Nasal cavity respiratory epithelium epithelial cell of viscerocranial mucosa (primary cell): ENCODE measurements at places on chromosomes 12 and 14. TPM values are rescaled to one million over a fixed set of nuclear protein-coding genes. Genes with fewer than 3 reads are reported as not detected.

The NTF3 gene
- not detected in 2 replicates for total RNA-seq

The LTB4R gene
- 5.5 and 20.0 TPM in 2 replicates for total RNA-seq

The NTS gene
- not detected in 2 replicates for total RNA-seq

The ARHGEF25 gene
- under 0.01 and 0.43 TPM in 2 replicates for total RNA-seq

The ATG101 gene
- 84.5 and 144 TPM in 2 replicates for total RNA-seq
